ENCODE measurements at places on chromosomes 11 and 22. TPM values are rescaled to one million over a fixed set of nuclear protein-coding genes. Genes with fewer than 3 reads are reported as not detected.

SGSM1 gene
- polyA plus RNA-seq = 0.47 TPM

DDT gene
- 117 TPM for polyA plus RNA-seq

SYCE3 gene
- not detected for polyA plus RNA-seq

PTPRJ gene
- polyA plus RNA-seq = 14.8 TPM

MOGAT2 gene
- polyA plus RNA-seq = not detected

DNA sequence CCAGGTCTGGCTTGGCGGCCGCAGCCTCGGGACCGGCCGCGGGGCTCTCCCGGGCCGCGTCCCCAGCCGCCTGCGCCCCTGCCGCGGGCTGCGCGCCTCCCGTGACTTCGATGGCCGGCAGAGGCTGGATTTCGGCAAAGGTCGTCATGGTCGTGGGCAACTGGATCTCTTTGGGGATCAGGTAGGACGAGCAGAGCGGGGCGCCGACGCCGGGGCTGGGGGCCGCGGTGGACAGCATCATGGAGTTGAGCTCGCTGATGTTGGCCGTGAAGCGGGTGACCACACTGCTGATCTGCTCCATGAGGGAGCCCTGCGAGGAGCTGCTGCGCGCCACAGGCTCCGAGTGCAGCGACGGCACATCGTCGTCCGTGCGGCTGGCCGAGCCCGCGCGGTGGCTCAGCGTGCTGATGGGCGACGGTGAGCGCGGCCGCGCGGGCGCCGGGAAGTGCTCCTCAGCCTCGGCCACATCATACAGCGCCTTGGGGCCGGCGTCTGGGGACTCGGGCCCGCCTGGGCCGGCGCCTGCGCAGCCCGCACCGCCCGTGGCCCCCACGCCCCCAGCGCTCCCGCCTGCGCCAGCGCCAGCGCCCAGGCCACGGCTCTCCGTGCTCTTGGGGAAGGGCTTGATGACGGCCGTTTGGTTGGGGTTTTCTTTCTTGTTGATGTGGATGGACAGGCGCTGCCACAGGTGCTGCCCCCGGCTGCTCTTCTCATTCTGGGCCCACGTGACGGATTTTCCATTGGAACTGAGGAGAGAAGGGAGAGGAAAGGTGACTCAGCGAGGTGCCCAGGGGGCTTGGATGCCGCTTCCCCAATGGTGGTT, 171.4 kb upstream of the CTSC start:
- no peaks in the 10 kb centered on the region for H3K36me3 ChIP-seq
- H3K27me3 ChIP-seq = peaks cover 42% of the 10 kb centered on the region
- H3K4me1 ChIP-seq = peaks cover 11% of the 10 kb centered on the region
- H3K27ac ChIP-seq = no peak overlapping the region
- peak; percentile 19 for DNase-seq
- H3K4me3 ChIP-seq = no peak overlapping the region

DNA sequence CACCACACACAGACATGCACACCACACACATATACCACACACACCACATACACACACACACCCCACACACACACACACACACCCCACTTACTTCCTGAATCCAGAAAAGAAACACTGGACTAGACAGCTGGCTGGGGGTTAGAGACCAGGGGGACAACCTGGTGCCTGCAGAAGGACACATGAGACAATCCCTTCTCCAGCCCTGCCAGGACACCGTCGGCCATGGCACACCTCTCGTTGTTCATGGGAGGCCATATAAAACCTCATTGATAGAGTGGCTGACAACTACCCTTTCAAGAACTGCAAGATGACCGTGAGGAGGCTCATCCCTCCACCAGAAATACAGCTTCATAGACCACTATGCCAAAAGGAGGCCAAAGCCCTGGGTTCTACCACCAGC, 54.3 kb downstream of the IGSF9B start:
- H3K4me1 ChIP-seq = no peaks in the 10 kb centered on the region
- H3K36me3 ChIP-seq = peaks cover 3% of the 10 kb centered on the region
- H3K27ac ChIP-seq = no peak overlapping the region
- no peak overlapping the region for H3K4me3 ChIP-seq
- DNase-seq = no peak

DNA sequence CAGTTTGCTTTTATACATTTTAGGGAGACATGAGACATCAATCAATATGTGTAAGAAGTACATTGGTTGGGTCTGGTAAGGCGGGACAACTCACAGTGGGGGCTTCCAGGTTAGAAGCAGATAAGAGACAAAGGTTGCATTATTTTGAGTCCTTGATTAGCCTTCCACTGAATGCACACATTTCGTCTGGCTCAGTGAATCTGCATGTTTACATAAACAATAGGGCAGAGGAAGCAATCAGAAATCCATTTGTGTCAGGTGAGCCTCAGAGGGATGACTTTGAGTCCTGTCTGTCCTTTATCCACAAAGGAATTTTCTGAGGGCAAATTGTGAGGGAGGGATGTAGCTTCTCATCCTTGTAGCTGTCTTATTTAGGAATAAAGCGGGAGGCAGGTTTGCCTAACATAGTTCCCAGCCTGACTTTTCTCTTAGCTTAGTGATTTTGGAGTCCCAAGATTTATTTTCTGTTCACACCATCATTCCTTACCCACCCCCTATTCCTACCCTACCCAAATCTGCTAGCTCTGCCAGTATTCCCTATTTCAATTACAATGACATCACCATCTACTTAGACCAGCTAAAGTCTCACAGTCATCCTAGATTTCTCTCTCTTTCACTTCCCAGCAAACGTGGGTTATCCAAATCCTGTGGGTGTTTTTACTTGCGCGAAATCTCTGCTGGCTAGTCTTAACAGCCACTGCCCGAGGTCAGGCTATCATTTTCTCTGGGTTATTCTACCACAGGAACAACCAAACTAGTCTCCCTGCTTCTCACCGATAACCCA, 2.9 kb downstream of the SC5D start:
- peaks cover 27% of the 10 kb centered on the region for H3K4me1 ChIP-seq
- H3K27ac ChIP-seq = no peak overlapping the region

DNA sequence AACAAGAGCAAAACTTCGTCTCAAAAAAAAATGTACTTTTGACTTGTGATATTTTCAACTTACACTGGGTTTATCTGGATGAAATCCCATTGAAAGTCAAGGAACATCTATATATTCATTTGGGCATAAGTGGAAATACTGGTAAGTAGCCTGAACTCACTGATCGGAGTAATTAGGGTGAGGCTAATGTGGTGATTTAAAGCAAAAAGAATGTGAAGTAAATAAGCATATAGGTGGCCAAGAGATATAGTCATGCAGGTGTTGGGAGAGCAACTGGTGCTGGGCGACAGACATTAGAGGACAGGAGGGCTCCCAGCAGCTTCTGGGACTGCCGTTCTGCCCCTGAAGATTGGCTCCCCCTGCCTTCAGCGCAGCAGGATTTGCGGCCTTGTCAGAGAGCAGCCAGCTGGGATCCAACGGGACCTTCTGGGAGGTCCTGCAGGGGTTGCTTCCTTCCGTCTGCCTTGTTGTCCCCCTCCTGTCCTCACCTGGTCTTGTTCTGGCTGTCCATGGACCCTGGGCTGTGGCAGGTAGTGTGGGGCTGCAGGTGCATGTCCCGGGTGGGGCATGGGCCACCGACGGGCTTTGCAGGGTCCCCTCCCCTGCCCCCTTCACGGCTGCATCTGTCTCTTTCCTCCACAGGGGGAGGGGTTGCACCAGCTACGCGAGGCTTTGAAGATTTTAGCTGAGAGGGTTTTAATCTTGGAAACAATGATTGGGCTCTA, 14.1 kb downstream of the RHBDD3 start:
- no peaks in the 10 kb centered on the region for H3K4me1 ChIP-seq
- no peak overlapping the region for H3K4me3 ChIP-seq
- no peak for DNase-seq
- H3K27ac ChIP-seq = no peak overlapping the region

DNA sequence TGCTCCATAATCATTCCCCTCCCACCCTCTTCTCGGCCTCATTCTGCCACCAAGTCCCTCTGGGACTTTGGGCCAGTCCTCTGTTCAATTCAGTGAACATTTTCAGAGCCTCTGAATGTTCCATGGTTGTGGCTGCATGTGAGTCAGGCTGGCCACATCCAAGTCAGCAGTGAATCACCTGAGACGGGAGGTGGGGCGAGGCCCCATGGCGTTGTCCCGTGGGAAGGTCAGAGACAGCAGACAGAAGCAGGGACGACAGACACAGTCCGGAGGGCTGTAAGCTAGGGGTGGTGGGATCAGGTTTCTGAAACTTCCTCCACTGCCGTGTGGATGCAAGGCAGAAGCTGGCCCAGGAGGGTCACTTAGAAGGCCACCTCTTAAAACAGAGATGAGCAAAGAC, 324.8 kb downstream of the MN1 start:
- no peaks in the 10 kb centered on the region for H3K36me3 ChIP-seq
- no peak overlapping the region for H3K4me3 ChIP-seq
- no peak for DNase-seq
- no peaks in the 10 kb centered on the region for H3K4me1 ChIP-seq
- H3K27ac ChIP-seq = no peak overlapping the region
- no peaks in the 10 kb centered on the region for H3K27me3 ChIP-seq

GRCh38 chr22:23894710-23895598, 771 bp downstream of the MIF start:
- H3K4me1 ChIP-seq = peaks cover 24% of the 10 kb centered on the region
- H3K4me3 ChIP-seq = peak overlapping the region; percentile 53
- peak overlapping the region; percentile 90 for H3K27ac ChIP-seq
- no peaks in the 10 kb centered on the region for H3K27me3 ChIP-seq
- peak; percentile 52 for DNase-seq

DNA sequence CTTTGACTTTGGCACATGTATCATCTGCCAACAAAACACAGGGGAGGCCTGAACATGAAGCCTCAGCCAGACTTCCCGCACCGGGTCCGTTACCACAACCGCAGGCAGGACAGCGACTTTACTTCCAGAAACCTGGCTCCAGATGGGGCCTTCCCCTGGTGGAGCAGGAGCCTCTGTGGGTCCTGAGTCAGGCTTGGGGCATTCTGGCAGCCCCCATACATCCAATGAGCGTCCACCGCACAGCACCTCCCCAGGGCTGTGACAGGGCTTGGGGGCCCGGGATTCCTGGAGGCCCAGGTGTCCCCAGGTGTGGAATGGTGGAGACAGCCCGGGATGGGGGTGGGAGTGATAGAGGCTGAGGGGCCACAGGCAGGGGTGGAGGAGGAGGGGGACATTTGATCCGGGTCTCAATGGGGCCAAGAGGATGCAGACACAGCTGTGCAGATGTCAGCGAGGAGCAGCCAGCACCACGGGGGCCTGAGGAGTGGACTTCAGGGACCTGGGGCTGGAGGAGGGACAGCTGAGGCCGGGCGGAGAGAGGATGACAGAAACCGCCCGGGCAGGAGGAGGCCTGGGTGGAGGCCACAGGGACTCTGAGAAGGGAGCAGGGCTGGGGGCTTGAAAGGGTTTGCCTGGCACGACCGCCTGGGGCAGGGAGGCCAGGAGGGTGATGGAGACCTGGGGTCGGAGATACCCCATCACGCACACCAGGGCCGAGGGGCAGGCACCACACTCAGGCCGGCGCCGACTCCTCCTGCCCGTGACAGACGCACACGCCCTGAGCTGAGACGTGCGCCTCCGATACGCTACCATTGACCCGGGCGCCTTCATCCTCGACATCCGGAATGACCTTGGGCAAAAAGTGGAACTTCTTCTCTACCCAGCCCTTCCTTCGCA, 8.6 kb downstream of the TTLL8 start:
- DNase-seq = no peak
- no peaks in the 10 kb centered on the region for H3K27me3 ChIP-seq
- H3K27ac ChIP-seq = no peak overlapping the region
- H3K4me1 ChIP-seq = peaks cover 4% of the 10 kb centered on the region
- no peaks in the 10 kb centered on the region for H3K36me3 ChIP-seq
- H3K4me3 ChIP-seq = no peak overlapping the region

GRCh38 chr11:95714843-95715776, 74.5 kb downstream of the FAM76B start:
- H3K4me1 ChIP-seq = peaks cover 35% of the 10 kb centered on the region
- H3K4me3 ChIP-seq = peak overlapping the region; percentile 54
- no peak for DNase-seq
- peak overlapping the region; percentile 25 for H3K27ac ChIP-seq
- no peaks in the 10 kb centered on the region for H3K36me3 ChIP-seq
- H3K27me3 ChIP-seq = no peaks in the 10 kb centered on the region

DNA sequence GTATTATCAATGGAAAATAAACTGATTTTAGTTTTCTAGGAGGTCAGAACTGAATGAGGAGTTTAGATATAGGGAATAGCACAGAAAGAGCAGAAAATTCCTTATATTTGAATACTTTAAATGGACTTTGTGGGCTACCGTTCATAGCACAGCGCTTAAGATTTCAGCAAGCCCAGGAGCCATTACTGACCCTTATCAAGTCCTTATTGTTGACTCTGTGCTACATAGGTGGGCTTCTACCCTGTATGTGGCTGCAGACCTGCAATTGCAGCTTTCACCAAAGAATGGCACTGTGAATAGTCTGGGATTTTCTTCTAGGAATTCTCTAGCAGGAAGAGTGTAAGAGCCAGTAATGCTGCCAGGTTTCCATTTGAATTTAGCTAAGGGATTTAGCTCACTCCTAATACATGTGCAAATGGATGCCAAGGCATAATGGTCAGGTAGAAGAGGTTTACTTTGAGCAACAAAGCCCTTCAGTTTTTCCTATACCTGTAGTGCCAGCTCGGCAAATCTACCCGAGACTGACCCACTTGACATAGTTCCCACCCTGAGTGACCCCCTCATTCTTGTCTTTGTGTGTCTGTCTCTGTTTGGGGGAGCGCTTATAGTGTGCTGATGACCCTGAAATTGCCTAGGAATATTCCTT, 42.5 kb upstream of the DLAT start:
- H3K27ac ChIP-seq = no peak overlapping the region
- DNase-seq = no peak
- no peak overlapping the region for H3K4me3 ChIP-seq
- no peaks in the 10 kb centered on the region for H3K36me3 ChIP-seq

GRCh38 chr11:110629594-110629993, 82.6 kb downstream of the ARHGAP20 start:
- H3K27me3 ChIP-seq = no peaks in the 10 kb centered on the region
- no peak overlapping the region for H3K27ac ChIP-seq
- no peak overlapping the region for H3K4me3 ChIP-seq
- no peak for DNase-seq
- no peaks in the 10 kb centered on the region for H3K36me3 ChIP-seq

DNA sequence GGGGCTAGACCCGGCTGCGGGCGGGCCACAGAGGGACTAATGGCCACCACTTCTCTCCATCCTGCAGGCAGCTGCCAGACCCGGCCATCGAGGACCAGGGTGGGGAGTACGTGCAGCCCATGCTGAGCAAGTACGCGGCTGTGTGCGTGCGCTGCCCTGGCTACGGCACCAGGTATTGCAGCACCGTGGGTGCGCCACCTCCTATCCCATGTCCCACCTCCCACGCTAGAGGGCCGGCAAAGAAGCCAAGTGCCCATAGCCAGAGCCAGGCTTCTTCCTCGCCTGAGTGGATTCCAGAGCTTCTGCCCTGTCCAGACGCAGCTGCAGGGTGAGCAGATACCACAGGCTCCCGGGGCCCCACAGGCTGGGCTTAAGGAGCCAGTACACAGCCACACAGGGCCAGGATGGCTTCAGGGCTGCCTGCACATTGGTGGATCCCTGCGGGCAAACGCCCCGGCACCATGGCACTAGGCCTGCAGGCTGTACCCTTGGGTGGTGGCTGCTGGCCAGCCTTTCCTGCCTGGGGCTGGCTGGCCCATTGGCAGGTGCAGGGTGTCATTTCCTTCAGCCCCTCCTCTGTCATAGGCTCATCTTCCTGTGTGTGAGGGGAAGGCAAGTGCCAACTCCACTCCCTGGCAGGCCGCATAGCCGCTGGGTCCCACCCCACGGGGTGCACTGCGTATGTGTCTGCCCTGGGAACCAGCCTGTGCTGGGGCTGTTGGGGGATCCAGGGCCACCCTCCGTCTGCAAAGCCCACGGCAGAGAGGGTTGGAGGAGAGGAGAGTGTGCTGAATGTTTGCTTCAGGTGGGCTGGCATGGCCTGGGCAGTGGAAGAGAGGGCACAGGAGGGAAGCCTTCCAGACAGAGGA, 16.5 kb upstream of the DGCR8 start:
- no peaks in the 10 kb centered on the region for H3K27me3 ChIP-seq
- no peaks in the 10 kb centered on the region for H3K4me1 ChIP-seq
- no peak overlapping the region for H3K27ac ChIP-seq
- H3K4me3 ChIP-seq = no peak overlapping the region

Data from CD4-positive, CD25-positive, alpha-beta regulatory T cell (primary cell).